Caki2 (cell line): ENCODE measurements at places on chromosomes 1 and 21. TPM values are rescaled to one million over a fixed set of nuclear protein-coding genes. Genes with fewer than 3 reads are reported as not detected.

SPATA17 gene
- total RNA-seq, result 5.0 and 17.2 TPM in 2 replicates

ARHGEF11 gene
- total RNA-seq, result 23.8 and 28.4 TPM in 2 replicates

SPATA21 gene
- not detected in 2 replicates for total RNA-seq

ENSA gene
- total RNA-seq, result 111 and 143 TPM in 2 replicates

LCE1D gene
- not detected in 2 replicates for total RNA-seq

PPIAL4G gene
- not detected in 2 replicates for total RNA-seq

C8A gene
- not detected in 2 replicates for total RNA-seq

PSRC1 gene
- 21.8 and 27.6 TPM in 2 replicates for total RNA-seq

GBP7 gene
- total RNA-seq, result not detected in 2 replicates

ERVH48-1 gene
- total RNA-seq, result not detected in 2 replicates

DNA sequence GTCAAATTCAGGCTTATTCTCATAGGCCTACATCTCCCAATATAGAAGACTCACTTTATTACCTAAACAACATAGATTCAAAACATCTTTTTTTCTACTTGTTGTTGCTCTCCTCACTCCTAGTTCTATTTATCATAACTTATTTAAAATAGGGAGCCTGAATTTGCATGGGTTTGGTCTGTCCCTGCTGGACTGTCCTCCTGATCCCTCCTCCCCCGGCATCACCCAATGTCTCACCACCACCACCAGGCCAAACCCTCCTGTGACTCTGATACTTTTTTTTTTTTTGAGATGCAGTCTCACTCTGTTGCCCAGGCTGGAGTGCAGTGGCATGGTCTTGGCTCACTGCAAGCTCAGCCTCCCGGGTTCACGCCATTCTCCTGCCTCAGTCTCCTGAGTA lies 31.8 kb upstream of the MYBPHL start:
- no peak for DNase-seq

GRCh38 chr1:89987159-89987819 lies 7.6 kb upstream of the ZNF326 start:
- DNase-seq, result peak; percentile 54

GRCh38 chr1:151164732-151165280 lies 896 bp downstream of the LYSMD1 start:
- no peak for DNase-seq

- DNase-seq, result peak; percentile 33
Measured at GRCh38 chr1:2466958-2467554, 9.0 kb upstream of the PLCH2 start.

DNA sequence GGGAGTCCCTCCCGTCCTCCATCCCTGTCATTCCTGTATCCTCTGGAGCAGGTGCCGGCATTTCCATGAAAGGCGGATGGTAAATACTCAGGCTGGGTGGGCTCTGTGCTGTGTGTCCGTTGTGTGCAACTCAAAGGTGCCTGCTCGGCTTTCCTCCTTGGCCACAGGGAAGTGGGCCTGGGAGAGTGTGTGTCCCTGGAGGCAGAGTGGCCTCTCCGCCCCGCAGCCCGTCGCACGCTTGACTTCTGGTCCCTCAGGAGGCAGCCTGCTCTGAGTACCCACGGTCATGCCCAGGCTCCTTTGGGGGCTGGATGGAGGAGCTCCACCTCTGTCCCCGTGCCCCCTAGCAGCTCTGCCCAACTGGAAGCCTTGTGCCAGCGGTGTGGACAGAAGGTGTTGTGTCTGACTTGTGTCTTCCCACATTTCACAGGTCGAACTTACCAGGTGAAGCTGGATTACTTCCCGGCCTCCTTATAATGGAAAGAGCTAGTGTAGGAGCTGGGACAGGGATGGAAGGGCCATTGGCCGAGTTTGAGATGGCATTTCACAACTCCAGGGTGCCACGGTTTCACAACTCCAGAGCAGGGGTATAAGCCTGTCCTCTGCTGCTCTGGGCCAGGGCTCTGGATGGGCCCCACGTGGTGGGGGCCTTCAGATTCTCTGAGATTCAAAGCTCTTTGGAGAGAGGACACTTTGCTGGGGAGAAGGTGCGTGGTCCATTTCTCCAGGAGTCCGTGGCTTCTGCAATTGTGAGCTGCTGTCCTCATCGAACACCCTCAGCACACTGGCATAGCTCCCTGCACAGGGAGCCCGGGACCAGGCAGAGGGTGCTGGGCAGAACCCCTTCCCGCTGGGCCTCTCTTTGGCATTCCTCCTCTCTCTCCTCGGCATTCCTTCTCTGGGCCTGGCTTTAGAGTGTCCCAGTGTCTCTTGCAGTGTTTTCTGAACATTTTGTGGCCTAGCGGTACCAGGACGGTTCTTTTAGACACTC lies 152.7 kb upstream of the COL6A1 start:
- DNase-seq, result no peak

DNA sequence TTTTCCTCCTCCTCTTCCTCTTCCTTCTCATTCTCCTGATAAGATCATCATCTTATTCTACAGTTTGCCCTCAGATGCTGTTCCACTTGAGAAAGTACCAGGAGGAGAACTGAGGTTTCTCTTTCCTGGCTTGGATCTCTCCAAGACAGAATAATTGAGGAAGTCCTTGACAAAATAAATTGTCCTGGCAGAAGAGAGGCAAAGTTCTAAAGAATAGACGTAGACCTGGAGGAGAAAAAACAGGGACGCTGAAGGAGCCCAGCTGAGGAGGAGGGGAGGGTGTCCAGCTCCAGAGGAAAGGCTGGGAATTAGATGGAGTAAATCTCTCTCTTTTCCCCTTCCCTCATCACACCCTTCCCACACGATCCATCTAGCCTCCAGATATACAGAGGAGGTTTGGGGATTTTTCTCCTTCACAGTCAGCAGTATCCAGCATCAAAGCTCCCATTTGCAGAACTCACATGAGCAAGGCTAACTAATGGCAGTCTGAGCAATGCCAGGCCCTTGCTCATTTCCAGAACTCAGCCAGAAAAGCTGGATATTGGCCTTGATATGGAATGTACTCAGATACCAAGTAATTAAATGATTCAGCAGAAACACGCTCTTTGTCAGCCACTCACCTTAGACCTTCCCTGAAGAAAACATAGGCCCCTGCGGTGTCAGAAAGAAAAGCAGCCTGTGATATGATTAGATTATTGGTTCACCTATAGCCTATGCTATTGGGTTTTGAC lies 5.1 kb upstream of the GNG12 start:
- DNase-seq, result no peak

- DNase-seq, result peak; percentile 12
Measured at GRCh38 chr1:56758135-56758534, 61.1 kb downstream of the FYB2 start.

DNA sequence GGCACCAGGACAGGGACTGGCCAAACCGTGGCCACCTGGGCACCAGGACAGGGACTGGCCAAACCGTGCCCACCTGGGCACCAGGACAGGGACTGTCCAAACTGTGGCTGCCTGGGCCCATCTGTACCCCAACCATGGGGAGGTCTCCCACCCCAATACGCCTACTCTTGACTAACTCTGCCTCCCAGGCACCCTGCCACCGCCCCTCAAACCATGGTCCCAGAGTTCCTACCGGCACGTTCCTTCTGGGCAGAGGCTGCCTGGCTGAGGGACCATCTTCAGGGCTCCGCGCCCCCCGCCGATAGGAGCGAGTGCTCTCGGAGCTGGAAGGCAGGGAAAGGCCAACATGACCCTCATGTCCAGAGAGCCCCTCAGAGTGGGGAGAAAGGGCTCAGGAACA lies 6.3 kb upstream of the TCEA3 start:
- DNase-seq, result no peak

DNA sequence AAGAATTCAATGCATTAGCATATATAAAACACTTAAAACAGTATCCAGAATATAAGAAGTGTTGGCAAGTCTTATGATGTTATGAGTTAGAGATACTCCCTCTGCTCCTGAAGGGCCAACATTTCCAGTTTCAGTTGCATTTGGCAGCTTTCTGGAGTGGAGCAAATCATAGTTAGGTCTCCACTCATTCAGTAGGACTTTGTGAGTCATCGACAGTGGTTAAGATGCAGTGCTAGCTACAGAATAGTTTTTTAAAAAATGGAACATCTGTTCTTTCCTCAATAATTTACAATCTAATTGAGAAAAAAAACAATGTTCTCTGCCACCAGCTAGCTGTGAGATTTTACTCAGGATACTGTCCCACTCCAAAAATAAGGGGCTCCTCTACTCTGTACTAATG lies 389.1 kb downstream of the HLX start:
- no peak for DNase-seq

DNA sequence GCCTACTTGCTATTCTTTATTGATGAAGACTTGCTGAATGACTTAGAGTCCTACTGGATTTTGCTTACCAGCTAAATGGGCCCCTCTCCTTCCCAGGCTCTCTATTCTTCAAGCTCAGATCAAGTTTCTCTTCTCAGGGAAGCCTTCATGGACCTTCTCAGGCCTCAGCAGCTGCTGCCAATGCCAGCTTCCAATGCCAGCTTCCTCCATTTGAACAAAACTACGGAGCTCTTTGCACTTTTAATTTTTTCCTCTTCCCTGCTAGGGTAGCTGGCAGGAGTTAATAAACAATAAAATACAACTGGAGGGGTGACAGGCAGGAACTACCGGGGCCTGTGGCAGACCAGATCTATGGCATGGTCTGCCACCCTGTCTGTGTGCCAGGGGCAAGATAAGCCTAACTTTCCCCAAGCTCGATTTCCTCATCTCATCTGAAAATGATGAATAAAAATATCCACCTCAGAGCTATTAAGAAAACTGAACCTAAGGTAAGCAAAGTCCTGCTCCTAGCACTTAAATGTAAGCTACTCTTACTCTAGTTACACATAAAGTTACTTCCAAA lies 995 bp upstream of the IPO13 start:
- no peak for DNase-seq

GRCh38 chr1:104592926-104593325 lies 843.2 kb downstream of the AMY1C start:
- no peak for DNase-seq

DNA sequence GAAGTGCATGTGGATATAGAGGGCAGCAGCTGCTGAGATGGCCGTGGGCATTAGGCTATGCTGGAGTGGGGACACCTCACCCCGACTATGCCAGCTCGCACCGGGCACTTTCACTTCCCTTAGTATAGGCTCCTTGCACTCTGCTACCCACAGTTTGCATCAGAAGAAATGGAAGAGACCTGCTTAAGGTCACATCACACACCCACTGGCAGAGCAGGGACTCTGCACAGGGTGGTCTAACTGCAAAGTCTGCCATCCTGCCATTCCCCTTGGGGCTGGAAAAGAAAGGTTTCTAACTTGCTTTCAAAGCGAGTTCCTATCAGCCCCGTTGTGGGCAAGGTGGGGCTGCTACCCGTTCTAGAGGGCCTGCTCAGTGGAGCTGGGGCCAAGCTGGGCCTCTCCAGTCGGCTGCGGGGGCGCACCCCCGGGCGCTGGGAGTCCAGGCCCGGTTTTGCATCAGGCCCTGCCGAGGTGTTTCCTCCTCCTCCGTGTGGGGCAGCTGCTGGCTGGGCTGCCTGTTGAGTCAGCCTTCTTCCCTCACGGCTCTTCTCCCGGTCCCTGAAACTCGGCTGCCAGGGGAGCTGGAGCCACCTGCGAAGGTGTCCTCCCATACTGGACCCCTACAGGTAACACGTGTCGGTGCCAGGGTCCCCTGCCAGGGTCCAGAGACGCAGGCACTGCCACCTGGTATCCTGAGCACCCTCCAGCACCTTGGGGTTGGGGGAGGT lies at the start of gene SYTL1:
SYTL1 (plus strand) TSS at position 498 of the 728 bp plus-strand sequence. CDS start 3,313 bp downstream, outside the sequence.
- DNase-seq, result peak; percentile 76

GRCh38 chr1:29256394-29256793 lies 20.1 kb downstream of the PTPRU start:
- DNase-seq, result no peak

DNA sequence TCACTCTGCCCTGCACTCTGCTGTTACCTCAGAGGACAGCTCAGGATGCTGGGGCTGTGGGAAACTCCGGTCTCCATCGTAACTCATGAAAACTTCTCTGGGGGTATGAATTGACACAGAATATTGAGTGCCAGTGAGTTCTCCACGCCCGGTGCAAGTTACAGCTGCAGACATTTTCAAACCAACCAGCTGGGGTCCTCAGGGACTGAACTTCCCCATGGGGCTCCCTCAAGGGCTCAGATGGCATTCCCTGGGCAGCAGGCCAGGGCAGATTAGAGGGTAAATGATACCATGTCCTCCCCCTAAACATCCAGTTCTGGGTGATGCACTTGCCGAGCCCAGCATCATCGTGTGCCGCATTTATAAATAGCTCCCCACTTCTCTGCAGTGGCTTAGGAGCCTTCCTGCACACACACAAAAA lies 27.8 kb upstream of the CCSAP start:
- no peak for DNase-seq

- peak; percentile 83 for DNase-seq
Measured at GRCh38 chr1:158028969-158029368, 35.5 kb downstream of the KIRREL1 start.

- DNase-seq, result no peak
Measured at GRCh38 chr1:100131623-100132022, 1.1 kb downstream of the SASS6 start.

GRCh38 chr1:111723091-111723806 lies 15.9 kb downstream of the INKA2 start:
- no peak for DNase-seq

- DNase-seq, result no peak
Measured at GRCh38 chr1:29641921-29642320, 405.6 kb downstream of the PTPRU start.

DNA sequence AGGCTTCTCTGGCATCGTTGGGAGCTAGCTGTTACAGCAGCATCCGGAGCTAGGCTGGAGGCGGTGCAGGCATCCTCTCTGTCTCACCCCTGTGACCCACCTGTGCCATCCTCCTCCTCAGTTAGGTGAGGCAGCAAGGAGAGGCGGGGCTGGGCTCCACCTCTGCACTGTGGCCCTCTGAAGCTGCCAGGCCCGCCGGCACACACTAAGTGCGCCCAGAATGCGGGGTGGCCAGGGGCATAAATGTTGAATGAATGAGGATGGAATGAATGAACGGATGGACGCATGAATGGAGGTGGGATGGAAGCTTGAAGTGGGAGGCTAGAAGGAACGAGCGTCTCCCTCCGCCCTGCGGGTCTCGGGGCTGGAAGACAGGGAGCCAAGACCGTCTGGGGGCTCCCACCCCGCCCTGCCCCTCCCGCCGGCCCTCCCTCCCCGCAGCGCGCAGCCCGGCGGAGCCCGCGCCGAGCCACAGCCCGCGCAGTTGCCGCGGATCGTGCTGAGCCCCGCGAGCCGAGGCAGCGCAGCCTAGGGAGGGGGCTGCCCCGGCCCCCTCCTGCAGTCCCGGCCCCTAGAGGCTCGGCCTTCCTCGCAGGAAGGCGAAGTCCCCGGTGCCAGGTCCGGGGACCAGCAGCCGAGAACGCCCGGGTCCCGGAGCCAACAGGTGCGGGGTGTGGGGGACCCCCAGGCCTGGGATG lies at the start of gene HCRTR1:
HCRTR1 (plus strand) TSS at position 472 of the 698 bp plus-strand sequence. CDS start 1,504 bp downstream, outside the sequence.
- no peak for DNase-seq

GRCh38 chr1:40020447-40021085 lies 20.0 kb upstream of the CAP1 start:
- no peak for DNase-seq

GRCh38 chr1:9281908-9282695 lies 10.6 kb upstream of the SPSB1 start:
- DNase-seq, result no peak

- no peak for DNase-seq
Measured at GRCh38 chr1:161506336-161507223, 1.3 kb downstream of the FCGR2A start.

- no peak for DNase-seq
Measured at GRCh38 chr1:221565711-221566110, 176.2 kb downstream of the DUSP10 start.
